Left ventricle myocardium inferior (tissue), 1 donor: ENCODE measurements at places on chromosomes 4 and X.
A peak's percentile ranks its signal among the peaks of the same experiment; 100 is the strongest.

- no peak for DNase-seq
- H3K27me3 ChIP-seq, result no peaks in the 10 kb centered on the region
- peak overlapping the region; percentile 43 for H3K4me3 ChIP-seq
These were observed 96.1 kb downstream of the AFF1 start for GRCh38 chr4:87030755-87031441.

- H3K27ac ChIP-seq, result no peak overlapping the region
- no peaks in the 10 kb centered on the region for H3K36me3 ChIP-seq
- peaks cover 10% of the 10 kb centered on the region for H3K4me1 ChIP-seq
- no peaks in the 10 kb centered on the region for H3K27me3 ChIP-seq
- DNase-seq, result peak; percentile 32
- no peak overlapping the region for H3K4me3 ChIP-seq
These were observed 42.7 kb upstream of the RAPGEF2 start for GRCh38 chr4:159060161-159060560.

GRCh38 chrX:110037178-110037577, 34.3 kb downstream of the TMEM164 start:
- H3K27ac ChIP-seq, result peak overlapping the region; percentile 36
- DNase-seq, result no peak
- no peaks in the 10 kb centered on the region for H3K36me3 ChIP-seq
- H3K4me3 ChIP-seq, result no peak overlapping the region

- peak overlapping the region; percentile 17 for H3K27ac ChIP-seq
- H3K4me3 ChIP-seq, result no peak overlapping the region
- H3K36me3 ChIP-seq, result no peaks in the 10 kb centered on the region
- DNase-seq, result no peak
- no peaks in the 10 kb centered on the region for H3K27me3 ChIP-seq
- H3K4me1 ChIP-seq, result peaks cover 6% of the 10 kb centered on the region
These were observed 83.2 kb upstream of the TBC1D9 start for GRCh38 chr4:140839406-140839805.

- H3K36me3 ChIP-seq, result peaks cover 36% of the 10 kb centered on the region
- peaks cover 6% of the 10 kb centered on the region for H3K4me1 ChIP-seq
- no peak for DNase-seq
- H3K4me3 ChIP-seq, result no peak overlapping the region
These were observed 52.0 kb downstream of the NSG1 start for GRCh38 chr4:4438891-4439290.
